ENCODE measurements at places on chromosomes 2 and 18. TPM values are rescaled to one million over a fixed set of nuclear protein-coding genes. Genes with fewer than 3 reads are reported as not detected.

DNA sequence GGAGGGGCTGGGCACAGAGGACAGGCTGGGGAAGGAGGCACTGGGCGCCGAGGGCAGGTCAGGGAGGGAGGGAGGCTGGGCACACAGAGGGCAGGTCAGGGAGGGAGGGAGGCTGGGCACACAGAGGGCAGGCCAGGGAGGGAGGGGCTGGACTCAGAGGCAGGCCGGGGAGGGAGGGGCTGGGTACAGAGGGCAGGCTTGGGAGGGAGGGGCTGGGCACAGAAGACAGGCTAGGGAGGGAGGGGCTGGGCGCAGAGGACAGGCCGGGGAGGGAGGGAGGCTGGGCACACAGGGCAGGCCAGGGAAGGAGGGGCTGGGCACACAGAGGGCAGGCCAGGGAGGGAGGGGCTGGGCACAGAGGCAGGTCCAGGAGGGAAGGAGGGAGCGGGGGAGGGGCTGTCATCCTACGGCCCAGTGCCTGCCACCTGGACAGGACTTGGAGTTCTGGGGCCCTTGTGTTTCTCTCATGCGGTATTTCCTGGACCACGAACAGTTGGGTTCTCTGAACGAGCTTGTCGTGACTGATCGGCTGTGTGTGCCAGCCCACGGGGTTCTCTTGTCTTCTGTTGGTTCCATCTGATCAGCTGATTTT lies 46.7 kb upstream of the KCNG2 start:
- H3K4me1 ChIP-seq: no peaks in the 10 kb centered on the region
- H3K27ac ChIP-seq: no peak overlapping the region
- DNase-seq: no peak

DNA sequence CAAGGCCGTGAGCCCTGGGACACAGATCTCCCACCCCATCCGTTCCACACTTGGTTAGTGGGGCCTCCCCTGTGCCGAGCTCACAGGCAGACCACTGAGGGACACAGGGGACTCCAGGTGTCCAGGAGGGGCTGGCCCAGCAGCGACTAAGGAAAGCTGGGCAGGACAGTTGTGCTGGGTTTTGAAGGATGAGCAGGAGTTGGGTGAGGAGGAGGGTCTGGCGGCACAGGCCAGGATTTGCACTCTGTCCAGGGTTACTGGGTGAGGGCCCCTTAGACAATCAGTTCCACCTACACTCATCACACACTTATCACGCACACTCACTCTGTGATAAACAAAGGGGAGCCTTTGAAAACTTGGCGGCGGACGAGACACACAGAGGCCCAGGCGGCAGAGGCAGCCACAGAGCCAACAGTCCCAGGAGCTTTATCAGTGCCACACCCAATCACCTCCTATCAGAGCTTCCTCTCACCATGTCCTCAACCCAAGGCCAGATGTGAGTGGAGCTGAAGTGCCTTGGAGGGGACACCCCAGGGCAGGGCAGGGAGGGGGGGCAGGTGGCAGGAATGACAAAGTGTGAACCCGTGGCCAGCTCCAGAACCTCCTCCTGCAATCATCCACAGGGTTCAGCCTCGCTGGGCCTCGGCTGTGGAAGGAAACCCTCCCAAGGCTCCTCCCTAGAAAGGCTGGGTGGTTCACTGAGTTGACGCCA lies 26.6 kb downstream of the BIN1 start:
- H3K4me3 ChIP-seq: no peak overlapping the region
- no peaks in the 10 kb centered on the region for H3K4me1 ChIP-seq
- H3K27me3 ChIP-seq: no peaks in the 10 kb centered on the region
- no peak overlapping the region for H3K27ac ChIP-seq
- no peak for DNase-seq

DNA sequence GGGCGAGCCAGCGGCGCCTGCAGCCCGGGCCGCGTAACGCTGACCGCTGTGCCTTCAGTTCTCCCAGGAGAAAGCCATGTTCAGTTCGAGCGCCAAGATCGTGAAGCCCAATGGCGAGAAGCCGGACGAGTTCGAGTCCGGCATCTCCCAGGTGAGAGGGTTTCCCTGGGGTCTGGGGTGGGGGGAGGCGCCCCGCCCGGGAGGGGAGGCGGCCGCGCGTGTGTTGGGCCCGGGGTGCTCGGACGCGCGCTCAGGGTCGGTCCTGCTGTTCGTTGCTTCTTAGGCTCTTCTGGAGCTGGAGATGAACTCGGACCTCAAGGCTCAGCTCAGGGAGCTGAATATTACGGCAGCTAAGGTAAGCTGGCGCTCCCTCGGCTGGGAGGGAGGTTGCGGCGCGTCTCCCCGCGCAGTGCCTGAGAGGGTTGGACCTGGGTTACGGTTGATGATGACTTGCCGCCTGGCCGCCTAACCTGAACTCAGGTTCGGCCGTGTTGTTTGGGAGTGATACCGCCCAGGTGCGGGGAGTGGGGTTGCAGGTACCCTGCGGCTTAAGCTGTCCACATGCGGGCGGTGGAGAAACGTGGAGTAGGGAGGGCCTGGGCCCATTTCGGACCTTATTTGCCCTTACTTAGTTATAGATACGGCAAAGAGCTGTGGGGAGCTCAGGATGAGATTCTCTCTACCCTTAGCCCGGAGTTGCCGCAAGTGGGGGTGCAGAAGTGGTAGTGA lies 638 bp downstream of the RPS7 start:
- no peaks in the 10 kb centered on the region for H3K4me1 ChIP-seq
- H3K4me3 ChIP-seq: peak overlapping the region; percentile 98
- DNase-seq: no peak
- no peaks in the 10 kb centered on the region for H3K27me3 ChIP-seq
- H3K27ac ChIP-seq: no peak overlapping the region

GRCh38 chr2:59779571-59779970 lies 773.9 kb downstream of the BCL11A start:
- H3K4me3 ChIP-seq: no peak overlapping the region
- no peaks in the 10 kb centered on the region for H3K36me3 ChIP-seq
- no peak overlapping the region for H3K27ac ChIP-seq

DNA sequence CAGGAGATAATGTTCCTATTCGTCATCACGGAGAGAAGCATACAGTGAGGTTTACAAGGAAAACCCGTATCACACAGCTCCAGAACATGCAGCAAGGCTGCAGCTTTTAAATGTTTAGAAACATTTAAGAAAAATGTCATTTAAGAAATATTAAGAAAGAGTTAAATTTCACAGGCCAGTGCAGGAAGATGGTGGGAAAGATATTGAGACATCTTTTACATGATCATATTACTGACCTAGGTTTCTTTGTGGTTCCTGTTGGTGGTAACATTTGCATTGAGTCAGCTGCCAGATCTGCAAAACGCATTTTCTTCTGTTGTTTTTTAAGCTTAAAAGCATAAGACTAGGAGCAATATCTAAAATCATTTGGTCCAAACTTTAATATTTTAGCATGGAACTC lies 44.9 kb downstream of the CPO start:
- H3K4me3 ChIP-seq: no peak overlapping the region
- H3K27ac ChIP-seq: no peak overlapping the region
- no peaks in the 10 kb centered on the region for H3K27me3 ChIP-seq
- no peaks in the 10 kb centered on the region for H3K36me3 ChIP-seq
- H3K4me1 ChIP-seq: peaks cover 9% of the 10 kb centered on the region

GRCh38 chr2:227870710-227871374 lies 589 bp upstream of the DAW1 start:
- peak overlapping the region; percentile 71 for H3K4me3 ChIP-seq
- no peak overlapping the region for H3K27ac ChIP-seq
- no peaks in the 10 kb centered on the region for H3K4me1 ChIP-seq
- no peaks in the 10 kb centered on the region for H3K36me3 ChIP-seq
- H3K27me3 ChIP-seq: no peaks in the 10 kb centered on the region
- DNase-seq: no peak

- H3K4me3 ChIP-seq: no peak overlapping the region
- H3K4me1 ChIP-seq: no peaks in the 10 kb centered on the region
- DNase-seq: no peak
- H3K36me3 ChIP-seq: no peaks in the 10 kb centered on the region
- no peaks in the 10 kb centered on the region for H3K27me3 ChIP-seq
Measured at GRCh38 chr2:181371195-181371594, 86.0 kb upstream of the ITGA4 start.

- H3K4me1 ChIP-seq: no peaks in the 10 kb centered on the region
- no peak overlapping the region for H3K4me3 ChIP-seq
- H3K27me3 ChIP-seq: no peaks in the 10 kb centered on the region
- no peak for DNase-seq
Measured at GRCh38 chr2:42741140-42741539, 22.8 kb downstream of the OXER1 start.

GRCh38 chr18:59001166-59001565 lies 136.5 kb downstream of the ZNF532 start:
- DNase-seq: no peak
- H3K27ac ChIP-seq: no peak overlapping the region
- no peaks in the 10 kb centered on the region for H3K27me3 ChIP-seq
- no peak overlapping the region for H3K4me3 ChIP-seq

- no peak overlapping the region for H3K27ac ChIP-seq
- H3K4me3 ChIP-seq: no peak overlapping the region
- H3K4me1 ChIP-seq: no peaks in the 10 kb centered on the region
- H3K36me3 ChIP-seq: peaks cover 5% of the 10 kb centered on the region
- H3K27me3 ChIP-seq: no peaks in the 10 kb centered on the region
- no peak for DNase-seq
Measured at GRCh38 chr2:186561467-186562208, 28.2 kb upstream of the ITGAV start.

GRCh38 chr2:86442642-86443005 lies 1.5 kb downstream of the KDM3A start:
- no peaks in the 10 kb centered on the region for H3K4me1 ChIP-seq
- peak overlapping the region; percentile 92 for H3K4me3 ChIP-seq
- H3K27me3 ChIP-seq: no peaks in the 10 kb centered on the region
- H3K36me3 ChIP-seq: peaks cover 23% of the 10 kb centered on the region
- no peak overlapping the region for H3K27ac ChIP-seq

- no peaks in the 10 kb centered on the region for H3K36me3 ChIP-seq
- no peak overlapping the region for H3K27ac ChIP-seq
- no peaks in the 10 kb centered on the region for H3K27me3 ChIP-seq
Measured at GRCh38 chr2:231910771-231911170, 15.4 kb downstream of the NPPC start.

KCNS3 gene
- total RNA-seq: 7.2 TPM

FRZB gene
- 1.1 TPM for total RNA-seq

TUBA4A gene
- total RNA-seq: 27.2 TPM

GREB1L gene
- total RNA-seq: 2.7 TPM

VIT gene
- 0.15 TPM for total RNA-seq

GALR1 gene
- total RNA-seq: 0.07 TPM

SERPINB11 gene
- total RNA-seq: not detected

All from H9 (cell line).